ENCODE measurements at places on chromosomes 6 and 20.

DNA sequence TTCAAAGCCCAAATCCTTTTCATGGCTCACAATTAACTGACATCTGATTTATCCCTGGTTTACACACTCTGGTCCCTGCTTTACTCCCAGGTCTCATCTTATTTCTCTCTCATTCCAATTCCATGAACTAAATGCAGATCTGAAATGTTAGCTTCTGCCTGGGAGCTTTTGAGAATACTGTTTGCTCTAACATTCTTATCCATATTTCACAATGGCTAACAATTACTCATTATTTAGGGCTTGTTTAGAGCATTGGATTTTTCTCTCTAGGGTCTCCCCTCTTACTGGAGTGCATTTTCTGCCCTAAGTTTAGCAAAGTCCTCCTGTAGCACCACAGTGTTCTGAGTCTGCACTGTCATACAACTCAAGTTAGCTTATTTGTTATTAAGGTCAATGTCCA, 121.5 kb upstream of the HCRTR2 start:
- no peak for DNase-seq

DNA sequence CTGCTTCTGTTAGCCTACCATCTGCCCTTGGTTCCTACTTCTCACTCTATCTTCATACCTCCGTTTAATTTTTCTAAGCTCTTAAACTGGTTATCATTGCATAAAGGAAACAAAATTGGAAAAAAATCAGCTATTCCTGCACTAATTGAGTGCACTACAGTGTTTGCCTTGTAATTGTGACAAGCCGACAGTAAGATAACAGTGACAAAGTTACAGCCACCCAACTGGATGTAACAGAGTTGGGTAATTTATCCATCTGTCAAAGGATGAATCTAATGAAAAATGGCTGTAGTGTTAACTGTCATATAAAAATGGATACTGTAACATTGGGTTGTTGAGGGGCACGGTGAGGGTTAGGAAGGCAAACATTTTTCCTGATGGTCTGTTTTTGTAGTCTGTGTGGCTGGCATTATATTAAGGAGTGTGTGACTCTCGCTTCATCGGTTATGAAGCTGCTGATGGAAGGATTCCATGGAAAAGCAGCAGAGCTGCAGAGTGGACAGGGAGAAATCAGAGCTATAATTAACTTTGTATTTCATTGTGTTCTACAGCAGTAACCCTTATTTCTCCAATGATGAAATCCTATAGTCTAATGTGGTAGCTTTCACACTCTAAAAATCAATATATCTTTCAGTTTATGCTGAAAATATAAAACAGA, 12.7 kb downstream of the PBOV1 start:
- DNase-seq: no peak

- no peak for DNase-seq
Measured at GRCh38 chr6:132199343-132199742, 201.9 kb downstream of the MOXD1 start.

- DNase-seq: no peak
Measured at GRCh38 chr6:63923139-63923739, 287.6 kb downstream of the PHF3 start.

DNA sequence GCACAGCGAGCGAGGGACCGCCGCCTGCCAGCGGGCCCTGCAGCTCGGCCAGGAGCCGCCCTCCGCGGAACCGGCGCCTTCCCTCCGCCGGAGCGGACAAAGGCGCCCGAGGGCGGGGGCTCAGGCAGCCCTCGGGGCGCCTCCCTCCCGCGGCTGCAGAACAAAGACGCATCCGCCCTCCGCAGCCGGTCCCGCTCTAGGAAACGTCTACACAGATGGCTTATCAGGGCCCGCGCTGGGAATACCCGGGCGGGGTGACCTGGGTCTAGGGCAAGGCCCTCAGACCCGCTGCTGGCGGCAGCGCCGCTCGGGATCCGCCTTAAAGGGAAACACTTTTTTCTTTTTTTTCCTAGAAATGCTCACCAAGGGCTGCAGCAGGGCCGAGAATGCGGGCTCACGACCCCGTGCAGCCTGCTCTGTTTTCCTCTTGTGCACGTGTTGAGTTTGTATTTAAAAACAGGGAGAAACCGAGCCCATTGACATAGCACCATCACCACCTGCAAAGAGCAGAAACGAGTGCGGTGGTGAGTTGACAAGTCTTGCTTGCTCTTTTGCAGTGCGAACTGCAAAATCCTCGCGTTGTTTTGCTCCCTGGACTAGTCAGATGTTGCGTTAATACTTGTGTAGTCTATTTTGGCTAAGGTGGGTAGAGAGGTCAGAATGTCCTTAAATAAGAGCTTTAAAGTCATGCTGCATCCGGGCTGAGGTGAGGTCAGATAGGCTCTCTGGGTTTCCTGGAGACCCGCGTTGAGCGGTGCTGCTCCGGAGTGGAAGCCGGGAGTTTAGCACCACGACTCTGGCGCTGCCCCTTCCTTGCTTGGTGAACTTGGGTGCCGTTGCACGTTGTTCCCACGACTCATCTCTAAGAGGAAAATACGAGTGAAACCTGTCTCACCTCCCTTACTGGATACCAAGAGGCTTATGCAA, 1.1 kb upstream of the RPS6KA2 start:
- DNase-seq: peak; percentile 35

DNA sequence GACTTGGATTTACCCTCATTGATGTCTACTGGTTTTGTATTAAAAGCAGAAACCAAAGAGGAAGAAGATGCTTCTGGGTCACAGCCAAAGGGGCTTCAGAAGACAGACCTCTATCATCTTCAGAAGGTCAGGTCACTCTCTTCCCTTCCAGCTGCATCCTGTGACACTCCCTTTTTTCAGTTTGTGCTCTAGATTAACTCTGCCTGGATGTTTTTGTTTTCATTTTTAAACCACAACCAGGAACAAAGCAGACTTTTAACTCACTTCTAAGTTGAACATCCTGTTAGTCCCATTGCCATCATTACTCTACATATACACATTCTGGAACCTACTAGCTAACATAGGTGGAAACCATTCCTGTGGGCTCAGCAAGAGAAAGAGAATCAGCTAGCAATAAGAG, 45.2 kb downstream of the AKIRIN2 start:
- DNase-seq: no peak

DNA sequence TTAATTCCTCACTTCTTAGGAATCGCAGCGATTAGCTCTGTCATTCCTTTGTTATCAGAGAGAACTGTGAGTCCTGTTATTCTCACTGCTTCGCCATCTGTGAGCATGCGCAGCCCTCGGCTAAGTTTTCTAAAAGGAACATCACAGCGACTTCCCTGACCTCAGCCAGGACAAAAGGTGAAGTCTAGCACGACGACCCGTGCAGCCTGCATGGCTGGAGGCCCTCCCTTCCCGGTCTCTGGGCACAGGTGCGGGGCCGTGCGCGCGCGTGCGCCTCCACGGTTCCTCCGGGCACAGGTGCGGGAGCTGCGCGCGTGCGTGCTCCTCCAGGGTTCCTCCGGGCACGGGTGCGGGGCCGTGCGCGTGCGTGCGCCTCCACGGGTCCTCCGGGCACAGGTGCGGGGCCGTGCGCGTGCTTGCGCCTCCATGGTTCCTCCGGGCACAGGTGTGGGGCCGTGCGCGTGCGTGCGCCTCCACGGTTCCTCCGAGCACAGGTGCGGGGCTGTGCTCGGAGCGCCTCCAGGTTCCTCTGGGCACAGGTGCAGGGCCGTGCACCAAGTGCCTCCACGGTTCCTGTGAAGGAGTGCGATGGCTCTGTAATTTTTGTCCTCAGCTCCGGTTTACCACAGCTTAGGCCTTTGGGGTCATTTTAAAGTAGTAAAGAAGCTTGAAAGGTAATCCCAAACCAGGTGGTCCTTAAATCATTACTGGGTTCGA, 212.3 kb downstream of the ERMARD start:
- DNase-seq: no peak

GRCh38 chr6:169293196-169293595, 39.5 kb upstream of the THBS2 start:
- no peak for DNase-seq

DNA sequence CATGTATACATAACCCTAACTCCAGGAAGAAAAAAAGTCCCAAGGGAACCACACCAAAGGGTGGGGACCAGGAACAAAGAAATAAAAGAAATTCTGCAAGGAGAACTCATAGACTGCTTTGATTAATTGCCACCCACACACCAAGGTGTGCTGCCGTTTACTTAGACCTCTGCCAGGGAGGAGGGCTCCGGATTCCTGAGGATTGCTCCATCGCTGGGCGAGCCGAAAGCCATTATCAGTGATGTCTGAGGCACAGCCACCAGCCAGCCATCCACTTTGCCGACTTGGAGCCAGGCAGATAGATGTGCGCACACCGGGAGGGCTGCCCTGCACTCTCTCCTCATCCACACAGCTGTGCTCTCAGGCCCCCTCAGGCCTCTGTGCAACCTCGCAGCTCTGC, 272.7 kb upstream of the FOXQ1 start:
- no peak for DNase-seq

GRCh38 chr20:24936526-24937407, 12.3 kb upstream of the CST7 start:
- DNase-seq: no peak

DNA sequence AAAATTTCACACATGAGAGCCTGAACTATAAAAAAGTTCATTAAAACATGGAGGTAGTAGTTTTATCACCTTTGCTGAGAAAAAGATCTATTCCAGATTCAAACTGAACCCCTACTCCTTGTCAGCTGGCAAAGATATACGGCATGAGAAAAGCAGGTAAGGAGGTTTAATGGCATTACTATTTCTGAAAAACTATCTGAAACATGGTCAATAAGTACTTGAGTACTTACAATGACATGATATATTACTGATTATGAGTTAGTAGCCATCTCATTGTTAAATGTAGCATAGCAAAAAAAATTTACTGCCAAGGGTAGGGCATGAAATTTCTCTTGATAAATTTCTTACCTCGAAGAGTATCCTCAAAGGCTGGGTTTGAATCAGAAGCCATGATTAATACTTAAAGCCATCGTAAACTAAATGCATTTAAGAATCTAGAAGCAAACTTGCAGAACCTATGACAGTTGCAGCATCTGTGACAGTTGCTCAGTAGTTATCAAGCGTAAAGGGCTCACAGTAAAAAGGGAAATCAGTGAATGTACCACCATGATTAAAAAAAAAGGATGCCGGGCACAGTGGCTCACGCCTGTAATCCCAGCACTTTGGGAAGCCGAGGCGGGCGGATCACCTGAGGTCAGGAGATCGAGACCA, 8.7 kb downstream of the SLC17A5 start:
- DNase-seq: no peak

DNA sequence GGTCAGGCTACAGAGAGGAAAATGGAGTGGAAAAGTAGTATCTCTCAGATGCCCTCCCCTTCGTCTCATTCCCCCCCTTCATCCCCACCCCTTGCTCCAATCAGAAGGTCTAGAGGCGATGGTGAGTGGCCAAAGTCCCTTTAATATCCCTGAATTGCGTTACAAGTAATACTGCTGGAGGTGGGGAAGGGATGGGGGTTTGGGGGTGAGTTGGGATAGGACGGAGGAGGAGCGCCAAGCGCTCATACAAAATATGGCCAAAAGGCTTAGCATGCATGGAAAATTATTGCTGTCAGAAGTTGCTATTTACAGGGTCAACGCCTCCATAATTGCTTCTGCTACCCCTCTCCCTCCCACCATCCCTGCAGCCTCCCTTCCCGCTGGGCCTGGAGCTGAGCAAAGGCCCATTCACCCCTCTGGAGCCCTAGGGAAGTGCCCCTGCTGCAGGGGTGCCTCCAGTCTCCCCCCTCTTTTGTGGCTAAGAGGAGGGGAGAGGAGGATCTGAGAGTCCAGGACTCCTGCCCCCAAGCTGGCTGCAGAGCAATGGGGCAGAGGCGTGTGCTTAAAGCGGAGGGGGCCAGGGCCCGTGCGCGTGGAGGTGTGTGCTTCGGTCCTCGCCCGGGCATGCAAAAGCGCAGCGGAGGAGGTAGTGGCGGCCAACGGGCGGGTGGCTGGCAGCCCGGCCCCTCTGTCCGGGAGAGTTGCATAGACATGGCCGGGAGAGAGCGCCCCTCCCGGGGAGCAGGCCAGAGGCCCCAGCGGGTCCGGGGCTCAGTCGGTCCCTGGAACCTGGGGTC, 8.7 kb upstream of the SRXN1 start:
- no peak for DNase-seq

- DNase-seq: no peak
Measured at GRCh38 chr6:13331516-13332348, 3.4 kb upstream of the TBC1D7 start.

DNA sequence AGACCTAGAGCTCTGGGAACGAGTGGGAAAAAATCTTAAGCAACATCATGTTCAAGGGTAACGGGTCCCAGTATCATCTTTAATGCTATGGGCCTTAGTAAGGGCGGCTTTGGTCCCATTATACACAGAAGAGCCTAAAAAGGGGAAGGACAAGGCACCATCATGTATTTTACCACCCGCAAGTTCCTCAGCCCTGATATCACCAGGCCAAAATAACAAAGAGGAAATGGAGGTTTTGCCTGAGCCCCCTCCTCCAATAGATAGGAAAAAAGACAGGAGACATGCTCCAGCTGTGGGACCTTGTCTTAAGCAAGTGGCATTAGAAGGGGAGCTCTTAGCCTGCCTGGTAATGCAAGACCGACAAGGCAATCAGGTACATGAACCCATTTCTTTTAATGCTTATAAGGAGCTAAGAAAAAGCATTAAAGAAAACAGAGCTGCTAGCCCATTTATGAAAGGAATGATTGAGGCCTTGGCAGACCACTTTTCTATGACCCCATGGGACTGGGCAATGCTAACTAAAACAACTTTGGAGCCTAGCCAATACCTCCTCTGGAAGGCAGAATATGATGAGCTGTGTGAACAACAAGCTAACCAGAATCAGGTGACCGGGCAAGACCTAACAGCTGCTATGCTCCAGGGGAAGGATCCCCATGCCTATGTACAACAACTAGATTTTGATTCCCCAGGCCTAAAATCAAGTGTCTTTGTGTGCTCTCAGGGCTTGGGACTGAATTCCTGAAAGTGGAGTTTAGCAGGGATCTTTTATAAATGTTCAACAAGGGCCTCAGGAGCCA, 23.2 kb downstream of the HLA-DPA1 start:
- no peak for DNase-seq

DNA sequence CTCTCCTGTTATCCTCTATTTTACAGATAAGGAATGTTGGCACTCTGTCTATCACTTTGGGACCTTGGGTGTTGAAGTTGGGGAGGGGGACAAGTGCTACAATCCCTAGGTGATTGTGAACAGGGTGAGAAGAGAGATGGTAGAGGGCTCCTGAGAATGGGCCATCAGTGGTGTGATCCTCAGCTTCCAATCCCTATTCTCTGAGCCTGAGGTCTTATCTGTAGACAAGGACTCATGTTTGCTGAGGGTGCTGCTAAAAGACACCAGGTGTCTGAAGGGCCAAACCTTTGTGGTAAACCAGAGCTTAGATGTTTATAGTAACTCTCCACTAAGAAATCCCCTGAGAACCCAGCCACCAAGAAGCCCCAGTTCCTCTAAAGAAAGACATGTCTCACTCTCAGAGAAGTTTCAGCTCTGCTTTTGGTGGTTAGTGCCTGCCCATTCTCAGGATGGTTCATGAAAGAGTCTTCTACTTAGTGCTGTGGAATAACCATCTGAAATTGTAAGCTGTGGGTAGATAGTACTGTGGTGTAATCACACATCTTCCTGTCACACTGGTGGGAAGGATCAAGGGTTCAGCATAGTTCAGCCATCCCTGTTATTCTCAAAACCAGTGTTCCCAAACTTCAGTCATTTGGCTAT, 58.2 kb upstream of the IL20RA start:
- no peak for DNase-seq

GRCh38 chr6:148501178-148501590, 158.5 kb downstream of the SASH1 start:
- DNase-seq: no peak

- no peak for DNase-seq
Measured at GRCh38 chr20:33391722-33392415, 9.4 kb downstream of the CDK5RAP1 start.

All from activated CD4-positive, alpha-beta T cell treated with anti-CD3 and anti-CD28 coated beads for 4 hours (primary cell).